ENCODE measurements at places on chromosomes 6 and 20.
A peak's percentile ranks its signal among the peaks of the same experiment; 100 is the strongest.

DNA sequence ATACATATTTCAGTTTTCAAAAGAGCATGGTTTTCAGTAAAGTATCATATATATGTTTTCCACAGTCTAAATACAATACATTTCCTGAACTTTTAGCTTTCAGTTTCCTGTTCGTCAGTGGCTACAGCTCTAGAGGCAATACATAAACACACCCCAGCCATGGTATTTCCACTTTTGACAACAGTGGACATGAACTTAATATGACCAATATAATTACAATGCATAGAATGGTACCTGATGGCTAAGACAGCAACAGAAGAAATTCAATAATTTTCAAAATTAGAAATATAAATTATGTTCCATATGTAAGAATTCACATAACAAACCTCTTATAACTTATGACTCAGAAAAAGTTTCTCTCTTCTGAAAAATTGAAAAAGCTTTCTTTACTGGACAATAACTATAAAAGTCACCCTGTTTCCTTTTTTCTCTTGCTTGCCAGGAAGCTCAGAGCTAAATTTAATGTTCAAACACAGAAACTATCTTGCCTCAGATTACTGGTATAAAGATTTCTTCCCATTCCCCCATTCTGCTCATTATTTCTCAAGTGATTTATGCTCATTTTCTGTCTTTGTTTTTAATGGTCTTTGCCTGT lies 19.2 kb downstream of the FKBP5 start:
- DNase-seq: no peak

DNA sequence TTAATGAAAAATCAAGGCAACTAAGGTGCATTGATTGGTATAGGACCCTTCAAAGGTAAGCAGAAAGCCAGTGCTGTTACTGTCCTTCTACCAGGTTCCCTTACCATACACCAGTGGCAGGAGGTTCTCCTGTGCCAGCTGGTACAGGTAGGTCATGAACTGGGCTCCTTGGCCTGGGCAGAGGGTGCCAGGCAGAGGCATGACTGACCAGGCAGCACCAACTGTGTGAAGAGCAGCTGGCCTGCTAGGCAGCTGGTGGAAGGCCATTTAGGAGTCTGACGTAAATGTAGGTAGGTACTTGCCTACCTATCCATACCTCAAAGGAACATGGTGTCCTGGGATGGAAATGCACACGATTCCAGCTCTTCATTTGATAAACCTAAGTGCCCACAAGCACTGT lies 23.3 kb downstream of the PCNA start:
- DNase-seq: no peak

- DNase-seq: no peak
Measured at GRCh38 chr6:137248702-137249101, 29.5 kb upstream of the IFNGR1 start.

DNA sequence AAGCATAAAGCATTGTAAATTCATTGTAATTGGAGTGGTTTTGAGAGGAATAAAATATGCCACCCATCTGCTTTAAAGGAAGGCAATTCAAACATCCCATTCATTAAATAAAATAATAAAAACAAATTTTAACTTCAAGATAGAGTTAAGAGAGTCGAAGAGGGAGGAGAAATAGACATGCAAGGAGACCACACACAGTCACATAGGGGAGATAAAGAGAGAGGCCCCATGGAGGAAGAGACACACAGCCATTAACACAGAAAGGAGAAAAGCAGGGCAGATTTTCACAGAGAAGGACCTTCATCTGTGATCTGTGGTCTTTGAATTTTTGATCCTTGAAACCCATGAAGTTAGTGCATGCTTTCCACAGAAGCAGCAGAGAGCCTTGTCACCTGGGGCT lies 214.3 kb upstream of the TCF21 start:
- no peak for DNase-seq

- no peak for DNase-seq
Measured at GRCh38 chr6:113805173-113805790, 51.9 kb upstream of the MARCKS start.

DNA sequence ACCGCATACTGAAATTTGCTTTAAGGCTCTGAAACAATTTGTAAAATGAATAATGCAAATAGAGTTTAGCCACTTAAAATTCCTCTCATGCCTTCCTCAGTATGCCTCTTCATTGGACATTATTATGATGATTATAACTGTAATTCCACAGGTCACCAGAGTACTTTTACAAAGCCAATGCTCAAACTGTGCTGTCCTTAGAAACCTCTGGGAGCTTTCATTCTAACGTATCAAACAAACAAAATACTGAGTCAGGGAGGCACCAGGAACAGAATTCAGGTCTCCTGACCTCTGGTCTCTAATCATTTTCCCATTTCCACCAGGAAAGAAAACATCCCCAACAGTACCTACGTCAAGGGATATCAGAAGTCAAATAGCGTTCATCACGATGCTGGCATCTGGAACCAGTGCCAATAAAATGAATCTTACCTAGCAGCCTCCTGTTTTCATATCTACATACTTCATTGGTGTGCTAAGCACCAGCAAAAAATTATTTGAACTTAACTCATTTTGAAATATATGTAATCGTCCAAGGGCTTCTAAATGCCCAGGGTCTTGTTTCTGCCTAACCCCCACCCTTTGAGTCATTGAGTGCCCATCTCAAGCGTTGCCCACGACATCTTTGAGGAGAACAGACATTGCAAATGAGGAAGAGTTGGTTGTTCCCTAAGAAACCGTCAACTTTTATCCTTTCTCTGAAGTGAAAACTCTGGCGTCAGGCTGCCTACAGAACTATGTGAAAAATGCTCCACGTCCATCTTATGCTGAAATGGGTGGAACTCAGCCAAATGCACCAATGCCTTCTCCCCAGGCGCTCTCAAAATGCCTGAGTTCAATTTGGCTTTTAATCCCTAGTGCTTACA lies 37.9 kb downstream of the NEDD9 start:
- no peak for DNase-seq

DNA sequence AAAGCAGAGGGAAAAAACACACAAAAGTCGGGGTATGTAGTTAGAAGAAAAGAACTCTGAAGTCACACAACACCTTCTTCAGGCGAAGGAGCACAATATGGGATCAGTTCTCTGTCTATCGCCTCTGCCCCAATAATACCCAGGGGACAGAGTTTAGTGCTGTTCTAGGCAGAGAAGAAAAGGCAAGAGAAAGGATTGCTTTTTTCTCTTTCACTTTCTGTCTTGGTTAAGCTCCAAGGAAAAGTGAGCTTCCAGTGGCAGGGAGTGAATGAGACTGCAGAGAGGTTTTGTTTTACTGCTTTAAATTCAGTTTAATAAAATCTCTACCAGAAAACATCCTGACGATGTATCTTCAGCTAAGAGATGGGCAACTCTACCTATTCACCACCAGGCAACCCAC lies 86.6 kb upstream of the STXBP5 start:
- no peak for DNase-seq

DNA sequence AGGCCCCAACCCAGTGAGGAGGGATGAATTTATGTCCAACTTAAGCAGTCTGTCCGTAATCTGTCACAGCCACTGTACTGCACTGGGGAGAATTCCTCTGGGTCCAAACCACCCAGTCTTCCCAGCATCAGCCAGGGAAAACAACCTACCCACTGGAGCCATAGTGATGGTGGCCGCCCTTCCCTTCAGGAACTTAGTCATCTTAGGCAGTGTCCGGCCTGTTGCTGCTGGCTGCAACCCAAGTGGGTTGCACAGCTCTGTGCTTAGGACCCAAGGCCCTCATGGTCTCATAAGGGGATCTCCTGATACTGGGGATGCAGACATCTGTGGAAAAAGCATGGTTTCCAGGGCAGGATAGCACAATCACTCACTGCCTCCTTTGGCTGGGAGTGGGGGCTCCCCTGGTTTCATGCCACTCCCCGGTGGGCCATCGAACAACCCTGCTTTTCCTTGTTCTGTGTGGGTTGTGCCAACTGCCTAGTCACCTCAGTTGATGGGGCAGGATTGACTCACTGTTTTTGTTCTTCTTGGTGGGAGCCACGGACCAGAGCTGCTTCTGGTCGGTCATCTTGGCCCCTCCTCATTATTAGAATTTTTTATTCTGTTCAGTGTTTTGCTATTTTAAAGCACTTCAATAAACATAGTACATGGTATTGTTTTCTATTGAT lies 591.9 kb downstream of the DOK5 start:
- DNase-seq: no peak

DNA sequence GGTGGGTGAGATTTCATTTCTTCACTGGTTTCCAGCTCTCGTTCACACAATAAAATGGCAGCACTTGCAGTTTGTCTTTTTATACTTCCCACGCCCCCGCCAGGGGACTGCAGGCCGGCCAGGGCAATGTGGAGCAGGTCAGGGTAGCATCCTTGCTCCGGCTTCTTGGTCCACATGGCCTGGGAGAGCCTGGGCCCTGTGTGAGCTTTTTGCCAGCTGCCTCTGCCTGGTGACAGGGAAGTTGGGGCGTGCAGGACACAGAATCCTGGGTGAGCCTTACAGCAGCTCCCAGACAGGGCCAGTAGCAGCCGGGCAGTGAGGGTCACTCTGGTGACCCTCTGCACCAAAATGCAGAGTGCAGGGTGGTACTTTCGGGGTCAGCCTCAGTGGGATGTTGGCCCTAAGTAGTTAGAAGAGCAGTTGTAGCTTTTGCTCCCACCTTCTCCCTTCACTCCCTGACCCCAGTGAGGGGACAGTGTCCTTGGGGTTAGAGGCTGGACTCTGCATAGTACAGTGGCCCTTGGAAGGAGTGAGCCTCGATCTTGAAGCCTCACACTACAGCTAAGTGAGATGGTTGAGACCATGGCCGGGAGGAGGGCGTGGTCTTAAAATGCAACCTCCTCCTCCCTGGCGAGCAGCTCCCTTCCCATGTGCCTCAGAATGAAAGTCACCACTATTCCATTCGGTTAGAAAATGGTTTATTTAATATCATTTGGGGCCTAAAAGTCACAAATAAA lies 23.8 kb downstream of the PYGB start:
- peak; percentile 49 for DNase-seq
